ENCODE measurements at places on chromosomes 4 and X. TPM values are rescaled to one million over a fixed set of nuclear protein-coding genes. Genes with fewer than 3 reads are reported as not detected.

Gene TCEAL6
- total RNA-seq, result not detected

Gene MMRN1
- total RNA-seq, result 3.8 TPM

Gene ADGRG2
- total RNA-seq, result under 0.01 TPM

Gene TBC1D8B
- 17.2 TPM for total RNA-seq

Gene F8A3
- total RNA-seq, result 2.8 TPM

Gene BRS3
- not detected for total RNA-seq

Gene OTC
- not detected for total RNA-seq

Gene SCD5
- 16.3 TPM for total RNA-seq

Gene NIPAL1
- total RNA-seq, result 2.9 TPM

Gene TSPAN5
- 52.1 TPM for total RNA-seq

Gene DNAJB14
- total RNA-seq, result 56.9 TPM

Gene NDUFA1
- 56.7 TPM for total RNA-seq

Gene NOCT
- total RNA-seq, result 52.7 TPM

Gene UGT2A3
- total RNA-seq, result 0.28 TPM

Gene PPBP
- total RNA-seq, result not detected

Gene IL3RA
- 0.19 TPM for total RNA-seq

Gene TLR6
- total RNA-seq, result 2.3 TPM

Gene PHEX
- total RNA-seq, result under 0.01 TPM

Gene LEF1
- 0.28 TPM for total RNA-seq

Gene FREM3
- total RNA-seq, result under 0.01 TPM

Gene TMEM144
- 9.9 TPM for total RNA-seq

Gene ASB5
- total RNA-seq, result under 0.01 TPM

Gene RPA4
- 0.56 TPM for total RNA-seq

Gene THAP6
- 15.2 TPM for total RNA-seq

Gene ADGRL3
- 14.1 TPM for total RNA-seq

Gene MAP3K15
- not detected for total RNA-seq

Gene RAI2
- 0.38 TPM for total RNA-seq

Gene TLR10
- not detected for total RNA-seq

Gene SPANXB1
- not detected for total RNA-seq

Gene MAGEB17
- not detected for total RNA-seq

Gene PLA2G12A
- 30.4 TPM for total RNA-seq

Gene WDR17
- total RNA-seq, result 0.58 TPM

Gene UNC5C
- 4.8 TPM for total RNA-seq

Gene VCX2
- total RNA-seq, result 0.19 TPM

Gene EXOC1L
- total RNA-seq, result not detected

Gene CT83
- not detected for total RNA-seq

Gene ARAP2
- 0.96 TPM for total RNA-seq

Gene NLRP2B
- total RNA-seq, result not detected

Gene DIPK2B
- total RNA-seq, result under 0.01 TPM

Gene LRRC66
- 0.38 TPM for total RNA-seq

Gene TCP11X2
- total RNA-seq, result not detected

Gene ARX
- not detected for total RNA-seq

Measured in regular cardiac myocyte (primary cell).